ENCODE measurements at places on chromosomes 7 and 10.
A peak's percentile ranks its signal among the peaks of the same experiment; 100 is the strongest.

DNA sequence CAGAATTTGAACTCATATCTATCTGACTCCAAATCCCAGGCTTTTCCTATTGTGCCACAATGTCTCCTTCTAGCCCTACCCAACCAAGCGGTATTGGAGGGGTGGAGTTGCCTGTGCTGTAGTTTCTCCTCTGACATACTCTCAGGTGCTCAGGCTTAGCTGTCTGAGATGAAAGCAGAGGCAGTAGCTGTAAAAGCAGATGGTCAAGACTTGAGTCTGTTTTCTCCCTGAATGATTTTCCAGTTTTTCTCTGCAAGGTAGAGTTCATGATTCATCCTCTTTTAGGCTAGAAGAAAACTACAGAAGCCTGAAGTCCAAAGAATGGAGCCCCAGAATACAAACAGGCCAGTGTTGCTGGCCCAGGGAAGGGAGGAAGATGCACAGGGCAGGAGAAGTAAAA, 130.0 kb downstream of the PDE1C start:
- DNase-seq, result no peak

DNA sequence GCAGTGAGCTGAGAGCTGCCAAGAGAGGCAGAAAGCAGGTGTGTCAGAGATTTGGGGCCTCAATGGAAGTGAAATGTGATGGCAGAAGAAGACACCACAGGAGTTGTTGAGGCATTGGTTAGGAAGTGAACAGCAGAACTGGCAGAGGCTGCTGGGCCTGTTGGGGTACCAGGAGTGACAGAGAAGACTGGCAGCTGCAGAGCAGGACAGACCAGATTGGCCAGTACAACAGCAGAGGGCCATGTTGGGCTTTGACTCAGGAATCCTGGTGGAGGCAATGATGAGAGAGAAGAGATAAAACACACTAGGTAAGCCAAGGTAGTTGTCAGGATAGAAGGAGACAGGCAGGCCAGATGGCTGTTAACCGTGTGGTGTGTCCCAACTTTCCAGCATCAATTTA, 19.9 kb upstream of the HERPUD2 start:
- DNase-seq, result no peak

GRCh38 chr10:84946904-84947303, 618.5 kb downstream of the CCSER2 start:
- no peak for DNase-seq

DNA sequence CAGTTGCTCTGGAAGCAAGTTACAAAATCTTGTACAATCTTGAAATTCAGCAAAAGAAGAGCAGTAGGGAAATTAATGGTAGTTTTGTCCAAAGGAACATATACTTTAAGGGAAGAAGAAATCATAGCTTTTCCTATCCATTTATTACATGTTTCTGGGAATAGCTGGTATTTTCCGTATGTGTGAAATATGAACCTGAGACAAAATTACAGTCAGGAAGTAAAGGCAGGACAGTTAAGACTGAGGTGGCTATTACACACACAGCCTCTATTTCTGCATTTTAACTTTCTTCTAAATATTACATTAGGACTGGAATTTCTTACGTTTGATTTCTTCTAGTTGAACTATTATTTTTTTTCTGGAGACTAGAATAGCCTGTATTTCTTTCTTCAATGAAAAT, 1197.3 kb downstream of the SORCS3 start:
- no peak for DNase-seq

GRCh38 chr10:86878983-86879713, 78.3 kb downstream of the MMRN2 start:
- no peak for DNase-seq

GRCh38 chr7:83117466-83117865, 45.2 kb downstream of the PCLO start:
- no peak for DNase-seq

- peak; percentile 61 for DNase-seq
Observed at GRCh38 chr7:2521952-2522591, 2.5 kb downstream of the LFNG start.

GRCh38 chr10:19929506-19930140, 113.4 kb downstream of the PLXDC2 start:
- no peak for DNase-seq

DNA sequence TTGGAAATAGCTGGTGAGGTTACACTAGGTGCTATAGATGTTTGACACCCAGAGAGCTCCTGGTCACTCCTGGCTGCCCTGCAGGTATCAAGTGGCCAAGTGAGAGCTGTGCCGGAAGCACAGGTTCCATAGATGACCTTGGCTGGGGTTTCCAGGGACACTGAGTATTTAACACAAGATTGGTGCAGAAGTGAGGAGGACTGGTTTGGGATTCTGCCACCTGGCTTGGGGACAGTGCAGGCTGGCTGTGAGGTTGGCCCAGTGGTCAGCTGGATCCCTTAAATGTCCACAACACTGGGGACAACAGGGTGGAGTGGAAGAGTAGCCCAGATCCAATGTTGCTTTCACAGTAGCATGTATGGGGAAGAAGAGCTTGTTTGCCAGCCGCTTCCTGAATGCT, 5.3 kb upstream of the ACHE start:
- DNase-seq, result no peak

DNA sequence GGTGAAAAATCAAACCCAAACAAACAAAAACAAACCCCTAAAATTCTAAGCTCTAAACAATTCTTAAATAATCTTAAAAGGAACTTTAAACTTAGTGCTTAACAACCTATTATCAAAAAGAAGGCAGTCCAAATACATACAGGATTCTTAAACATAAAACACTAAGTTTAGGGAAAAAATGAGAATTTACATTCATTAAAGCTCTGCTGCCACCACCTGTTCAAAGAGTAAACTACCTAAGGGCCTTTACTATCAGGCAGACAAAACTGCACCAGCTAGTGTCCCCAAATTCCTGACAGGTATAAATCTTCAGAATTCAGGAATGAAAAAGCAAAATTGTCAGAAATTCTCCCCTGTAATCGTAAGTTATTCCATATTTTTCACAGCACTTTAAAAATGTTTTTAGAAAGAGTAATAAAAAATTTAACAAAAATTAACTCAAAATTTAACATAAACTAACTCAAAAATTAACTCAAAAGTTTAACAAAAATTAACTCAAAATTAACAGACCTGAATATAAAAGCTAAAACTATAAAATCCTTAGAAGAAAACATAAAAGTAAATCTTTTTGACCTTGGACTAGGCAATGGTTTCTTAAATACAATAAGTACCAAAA, 55.1 kb downstream of the PDZD8 start:
- DNase-seq, result no peak

DNA sequence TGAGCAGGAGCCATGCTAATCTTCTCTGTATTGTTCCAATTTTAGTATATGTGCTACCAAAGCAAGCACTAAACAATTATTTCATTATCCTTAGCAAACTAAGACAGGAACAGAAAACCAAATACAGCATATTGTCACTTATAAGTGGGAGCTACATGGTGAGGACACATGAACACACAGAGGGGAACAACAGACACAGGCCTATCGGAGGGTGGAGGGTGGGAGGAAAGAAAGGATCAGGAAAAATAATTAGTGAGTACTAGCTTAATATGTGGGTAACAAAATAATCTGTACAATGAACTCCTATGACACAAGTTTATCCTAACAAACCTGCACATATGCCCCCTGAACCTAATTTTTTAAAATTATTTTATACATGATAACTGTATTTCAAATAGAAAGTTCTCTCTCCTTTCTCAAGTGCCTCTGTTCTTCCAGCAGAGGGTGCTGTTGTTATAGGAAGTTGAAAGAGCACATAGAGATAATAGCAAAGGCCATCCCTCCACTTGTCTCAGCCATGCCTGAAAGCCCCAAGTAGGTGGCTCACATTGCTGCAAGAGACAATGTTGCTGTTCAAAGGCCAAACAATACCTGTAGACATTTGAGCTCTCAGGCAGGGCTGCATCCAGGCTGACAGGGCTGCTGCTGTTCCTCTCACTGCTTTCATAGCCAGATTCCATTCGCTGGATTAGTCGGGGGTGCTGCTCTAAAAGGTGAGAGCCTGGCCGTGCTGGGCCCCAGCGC, 33.4 kb upstream of the PPP3CB start:
- DNase-seq, result no peak

GRCh38 chr10:71085689-71086438, 126.5 kb upstream of the UNC5B start:
- DNase-seq, result no peak

GRCh38 chr10:60473557-60473956, 83.9 kb upstream of the ANK3 start:
- DNase-seq, result no peak

GRCh38 chr10:84334811-84335210, 6.4 kb downstream of the CCSER2 start:
- DNase-seq, result no peak

- DNase-seq, result no peak
Observed at GRCh38 chr7:142439739-142440138, 181.9 kb upstream of the PRSS58 start.

GRCh38 chr10:80985102-80985501, 447.4 kb downstream of the SH2D4B start:
- DNase-seq, result no peak

- DNase-seq, result peak; percentile 12
Observed at GRCh38 chr10:48289501-48290238, 15.2 kb upstream of the FRMPD2 start.

DNA sequence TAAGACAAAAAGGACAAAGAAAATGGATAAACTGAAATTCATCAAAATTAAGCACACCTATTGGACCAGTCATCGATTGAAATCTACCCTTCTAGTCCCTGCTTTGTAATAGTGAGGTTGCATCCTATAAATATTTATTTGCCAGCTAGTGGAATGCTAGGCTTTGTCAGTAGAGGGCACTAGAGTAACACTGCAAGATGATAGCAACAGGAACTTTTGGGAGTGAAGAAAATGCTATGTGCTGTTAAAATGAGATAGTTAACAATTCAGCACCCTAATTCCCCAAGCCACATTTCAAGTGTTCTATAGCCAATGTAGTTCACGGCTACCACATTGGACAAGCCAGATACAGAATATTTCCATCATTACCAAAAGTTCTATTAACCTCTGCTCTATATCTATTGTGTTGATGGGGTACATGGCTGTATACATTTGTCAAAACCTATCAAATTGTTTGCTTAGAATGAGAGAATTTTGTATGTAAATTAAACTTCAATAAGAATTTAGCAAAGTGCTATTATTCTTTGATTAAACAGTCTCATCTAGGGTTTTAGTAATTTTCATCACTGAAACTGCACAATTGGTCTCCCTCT, 69.8 kb downstream of the LSMEM1 start:
- DNase-seq, result no peak

- DNase-seq, result peak; percentile 83
Observed at GRCh38 chr7:99380823-99381663, 6.5 kb downstream of the ARPC1B start.

GRCh38 chr7:102047167-102047566, 229.7 kb downstream of the CUX1 start:
- no peak for DNase-seq

GRCh38 chr7:109782806-109783205, 1213.1 kb downstream of the DNAJB9 start:
- DNase-seq, result no peak

- DNase-seq, result no peak
Observed at GRCh38 chr7:2111568-2111967, 121.2 kb downstream of the MAD1L1 start.

- no peak for DNase-seq
Observed at GRCh38 chr7:82818171-82818570, 344.5 kb downstream of the PCLO start.

GRCh38 chr10:129140921-129141885, 325.8 kb upstream of the MGMT start:
- no peak for DNase-seq

GRCh38 chr7:56083150-56083785, 9.5 kb downstream of the PHKG1 start:
- DNase-seq, result no peak

GRCh38 chr10:79420974-79421688, 24.3 kb downstream of the ZCCHC24 start:
- DNase-seq, result no peak

GRCh38 chr10:28743576-28743975, 66.3 kb downstream of the BAMBI start:
- no peak for DNase-seq

DNA sequence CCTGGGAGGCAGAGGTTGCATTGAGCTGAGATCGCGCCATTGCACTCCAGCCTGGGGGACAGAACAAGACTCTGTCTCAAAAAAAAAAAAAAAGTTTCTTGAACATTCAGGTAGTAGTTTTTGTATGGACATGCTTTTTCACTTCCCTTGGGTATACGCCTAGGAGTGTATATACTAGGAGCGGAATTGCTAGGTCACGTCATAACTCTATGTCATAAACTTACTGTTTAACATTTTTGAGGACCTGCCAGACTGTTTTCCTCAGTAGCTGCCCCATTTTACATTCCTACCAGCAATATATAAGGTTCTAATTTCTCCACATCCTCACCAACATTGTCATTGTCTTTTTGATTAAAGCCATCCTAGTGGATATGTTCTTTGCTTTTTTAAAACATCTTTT, 51.6 kb downstream of the MKI67 start:
- DNase-seq, result no peak

- no peak for DNase-seq
Observed at GRCh38 chr7:55122263-55122662, 103.4 kb downstream of the EGFR start.

GRCh38 chr10:98433371-98433770, 13.4 kb downstream of the HPS1 start:
- DNase-seq, result no peak

- no peak for DNase-seq
Observed at GRCh38 chr10:100506596-100507356, 12.9 kb downstream of the SEC31B start.

GRCh38 chr7:139854803-139855497, 25.9 kb downstream of the TBXAS1 start:
- no peak for DNase-seq

- DNase-seq, result no peak
Observed at GRCh38 chr7:96737545-96738050, 28.0 kb upstream of the SEM1 start.

Measured in activated T-helper 9 cell treated with anti-CD3 and anti-CD28 coated beads, Interleukin-2, amount 50 U/mL, for 16 hours (primary cell).